ENCODE measurements at places on chromosomes 4 and X. TPM values are rescaled to one million over a fixed set of nuclear protein-coding genes. Genes with fewer than 3 reads are reported as not detected.

- no peak overlapping the region for H3K4me3 ChIP-seq
- H3K4me1 ChIP-seq = peaks cover 44% of the 10 kb centered on the region
- no peaks in the 10 kb centered on the region for H3K36me3 ChIP-seq
- H3K27me3 ChIP-seq = peaks cover 40% of the 10 kb centered on the region
- H3K27ac ChIP-seq = no peak overlapping the region
Observed at GRCh38 chr4:7196736-7197135, 4.4 kb downstream of the SORCS2 start.

GRCh38 chrX:39654183-39654925 is 443.4 kb downstream of the BCOR start:
- peaks cover 22% of the 10 kb centered on the region for H3K4me1 ChIP-seq
- no peaks in the 10 kb centered on the region for H3K36me3 ChIP-seq
- H3K27me3 ChIP-seq = peaks cover 3% of the 10 kb centered on the region

- peaks cover 28% of the 10 kb centered on the region for H3K4me1 ChIP-seq
- DNase-seq = no peak
- peaks cover 35% of the 10 kb centered on the region for H3K36me3 ChIP-seq
- H3K4me3 ChIP-seq = no peak overlapping the region
- H3K27me3 ChIP-seq = no peaks in the 10 kb centered on the region
- H3K27ac ChIP-seq = peak overlapping the region; percentile 76
Observed at GRCh38 chr4:112277705-112278448, 7.8 kb downstream of the TIFA start.

ATP2B3 gene
- total RNA-seq = 0.83 TPM

DNA sequence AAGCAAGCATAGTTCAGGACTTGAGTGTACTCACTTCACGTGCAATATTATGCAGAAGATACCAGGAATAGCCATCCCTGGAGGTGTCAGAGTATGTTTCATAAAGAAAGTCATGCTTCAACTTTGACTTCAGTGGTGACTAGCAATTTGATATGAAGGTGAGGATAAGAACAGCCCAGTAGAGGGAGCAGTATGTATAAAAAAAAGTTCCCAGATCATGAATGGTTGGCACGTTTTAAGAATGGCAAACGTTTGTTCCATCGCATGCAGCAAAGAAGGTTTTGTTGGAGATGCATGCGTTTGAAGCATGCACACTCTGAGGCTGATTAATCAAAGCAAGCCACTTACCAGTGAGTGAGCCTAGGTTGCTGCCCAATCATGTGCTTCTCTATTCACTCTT is 33.5 kb upstream of the SLITRK4 start:
- H3K27ac ChIP-seq = no peak overlapping the region
- no peaks in the 10 kb centered on the region for H3K4me1 ChIP-seq
- no peak overlapping the region for H3K4me3 ChIP-seq
- no peaks in the 10 kb centered on the region for H3K36me3 ChIP-seq

DNA sequence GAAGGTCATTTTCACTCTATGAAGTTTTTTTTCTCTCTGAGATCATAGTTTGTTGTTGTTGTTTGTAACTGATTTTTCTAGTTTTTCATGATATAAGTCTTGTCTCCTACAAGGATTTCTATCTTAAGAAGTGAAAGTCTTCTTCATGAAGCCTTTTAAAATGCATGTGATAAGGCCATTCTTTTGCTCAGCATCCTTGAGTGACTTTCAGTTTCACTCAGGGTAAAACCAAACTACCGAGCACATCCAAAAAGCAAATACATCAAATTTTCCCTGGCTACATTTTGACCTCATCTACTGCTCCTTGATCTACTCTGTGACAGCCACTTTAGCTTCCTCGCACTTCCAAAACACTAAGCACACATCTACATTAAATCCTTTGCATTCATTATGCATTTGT is 580.7 kb downstream of the KCTD8 start:
- no peaks in the 10 kb centered on the region for H3K4me1 ChIP-seq
- DNase-seq = no peak
- H3K27ac ChIP-seq = no peak overlapping the region
- peaks cover 6% of the 10 kb centered on the region for H3K36me3 ChIP-seq
- peaks cover 9% of the 10 kb centered on the region for H3K27me3 ChIP-seq
- no peak overlapping the region for H3K4me3 ChIP-seq

DNA sequence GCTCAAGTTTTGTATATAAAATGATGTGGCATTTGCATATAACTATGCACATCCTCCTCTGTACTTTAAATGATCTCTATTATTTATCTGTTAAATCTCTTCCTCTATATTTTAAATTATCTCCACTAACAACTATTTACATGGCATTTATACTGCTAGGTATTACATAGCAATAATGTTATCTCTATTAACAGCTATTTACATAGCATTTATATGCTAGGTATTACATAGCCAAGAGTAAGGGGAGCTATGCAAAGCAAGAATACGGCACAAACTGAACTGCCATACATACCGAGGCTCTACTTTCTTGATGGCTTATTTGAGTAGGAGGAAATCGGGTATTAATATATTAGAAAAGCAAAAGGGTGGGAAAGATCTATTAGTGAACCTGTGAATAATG is 12.7 kb downstream of the RPS6KA6 start:
- no peaks in the 10 kb centered on the region for H3K36me3 ChIP-seq
- no peak overlapping the region for H3K4me3 ChIP-seq
- no peak overlapping the region for H3K27ac ChIP-seq
- no peak for DNase-seq
- H3K4me1 ChIP-seq = no peaks in the 10 kb centered on the region

DNA sequence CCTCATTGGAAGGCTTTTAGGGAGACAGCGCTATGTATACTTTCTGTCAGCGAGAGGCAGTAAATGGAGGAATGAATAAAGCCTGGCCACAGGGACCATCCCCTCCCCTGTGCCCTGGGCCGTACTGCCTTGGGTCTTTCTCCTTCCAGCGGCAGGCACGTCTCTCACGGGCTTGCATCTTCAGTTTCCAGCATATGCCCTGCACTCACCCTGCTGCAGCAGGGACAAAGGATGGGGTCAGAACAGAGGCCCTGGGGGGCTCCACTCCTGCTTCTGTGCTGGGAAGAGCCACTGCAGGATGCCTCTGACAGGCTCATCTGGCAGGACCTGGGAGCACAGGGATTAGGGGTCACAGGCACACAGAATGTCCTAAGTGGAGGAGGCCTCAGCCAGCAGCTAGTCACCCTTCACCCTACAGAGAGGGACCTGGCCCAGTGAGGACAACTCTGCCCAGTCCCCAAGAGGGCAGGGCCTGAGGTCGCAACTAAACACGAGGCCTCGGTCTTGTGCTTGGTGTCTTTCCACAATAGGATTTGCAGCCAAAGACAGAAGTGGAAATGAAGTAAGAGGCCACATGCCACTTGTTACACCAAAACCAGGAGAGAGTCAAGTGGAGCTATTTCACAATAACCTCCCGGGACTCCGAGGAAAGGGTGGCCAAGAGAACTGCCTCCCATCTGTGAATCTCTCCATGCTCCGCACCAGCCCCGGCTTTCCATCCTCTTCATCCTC is 150.8 kb downstream of the AFAP1 start:
- DNase-seq = no peak
- peaks cover 20% of the 10 kb centered on the region for H3K4me1 ChIP-seq
- H3K36me3 ChIP-seq = peaks cover 44% of the 10 kb centered on the region
- no peaks in the 10 kb centered on the region for H3K27me3 ChIP-seq
- no peak overlapping the region for H3K27ac ChIP-seq

ESX1 gene
- total RNA-seq = not detected

GRCh38 chrX:69493193-69493592 is 10.9 kb upstream of the NALF2 start:
- H3K27ac ChIP-seq = no peak overlapping the region
- no peak for DNase-seq
- H3K27me3 ChIP-seq = peaks cover 26% of the 10 kb centered on the region
- H3K4me1 ChIP-seq = no peaks in the 10 kb centered on the region

UNC5C gene
- 77.9 TPM for total RNA-seq

- DNase-seq = no peak
- no peaks in the 10 kb centered on the region for H3K27me3 ChIP-seq
- H3K4me1 ChIP-seq = peaks cover 19% of the 10 kb centered on the region
- no peak overlapping the region for H3K4me3 ChIP-seq
- peaks cover 5% of the 10 kb centered on the region for H3K36me3 ChIP-seq
- H3K27ac ChIP-seq = no peak overlapping the region
Observed at GRCh38 chrX:9542761-9543111, 77.9 kb downstream of the TBL1X start.

- no peaks in the 10 kb centered on the region for H3K27me3 ChIP-seq
- H3K36me3 ChIP-seq = no peaks in the 10 kb centered on the region
- no peak overlapping the region for H3K27ac ChIP-seq
- H3K4me3 ChIP-seq = no peak overlapping the region
- H3K4me1 ChIP-seq = peaks cover 13% of the 10 kb centered on the region
Observed at GRCh38 chr4:173748353-173748752, 218.3 kb upstream of the HAND2 start.

TRPC5OS gene
- total RNA-seq = not detected

KLF8 gene
- total RNA-seq = 9.6 TPM

MAGEC2 gene
- not detected for total RNA-seq

ENPEP gene
- total RNA-seq = 11.9 TPM

DNA sequence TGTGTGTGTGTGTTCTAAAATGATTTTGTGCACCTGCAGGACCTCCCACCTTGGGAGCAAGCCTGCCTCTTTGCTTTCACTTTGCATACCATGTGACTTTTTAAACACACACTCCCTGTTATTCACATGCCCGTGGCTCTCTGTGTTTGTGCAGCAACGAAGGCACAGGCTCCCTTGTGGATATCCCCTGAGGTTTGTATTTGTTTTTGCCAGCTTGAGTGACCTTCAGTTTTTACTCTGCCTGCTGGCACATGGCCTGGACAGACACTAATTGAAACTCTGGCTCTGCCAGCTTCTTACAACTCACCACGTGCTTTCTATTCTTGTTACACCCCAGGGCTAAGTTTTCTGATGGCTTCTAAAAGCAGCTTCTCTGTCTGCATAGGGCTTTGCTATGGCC is 885.8 kb downstream of the SH3BGRL start:
- no peaks in the 10 kb centered on the region for H3K36me3 ChIP-seq
- H3K4me1 ChIP-seq = no peaks in the 10 kb centered on the region
- no peak for DNase-seq
- H3K4me3 ChIP-seq = no peak overlapping the region
- no peaks in the 10 kb centered on the region for H3K27me3 ChIP-seq
- no peak overlapping the region for H3K27ac ChIP-seq

DNA sequence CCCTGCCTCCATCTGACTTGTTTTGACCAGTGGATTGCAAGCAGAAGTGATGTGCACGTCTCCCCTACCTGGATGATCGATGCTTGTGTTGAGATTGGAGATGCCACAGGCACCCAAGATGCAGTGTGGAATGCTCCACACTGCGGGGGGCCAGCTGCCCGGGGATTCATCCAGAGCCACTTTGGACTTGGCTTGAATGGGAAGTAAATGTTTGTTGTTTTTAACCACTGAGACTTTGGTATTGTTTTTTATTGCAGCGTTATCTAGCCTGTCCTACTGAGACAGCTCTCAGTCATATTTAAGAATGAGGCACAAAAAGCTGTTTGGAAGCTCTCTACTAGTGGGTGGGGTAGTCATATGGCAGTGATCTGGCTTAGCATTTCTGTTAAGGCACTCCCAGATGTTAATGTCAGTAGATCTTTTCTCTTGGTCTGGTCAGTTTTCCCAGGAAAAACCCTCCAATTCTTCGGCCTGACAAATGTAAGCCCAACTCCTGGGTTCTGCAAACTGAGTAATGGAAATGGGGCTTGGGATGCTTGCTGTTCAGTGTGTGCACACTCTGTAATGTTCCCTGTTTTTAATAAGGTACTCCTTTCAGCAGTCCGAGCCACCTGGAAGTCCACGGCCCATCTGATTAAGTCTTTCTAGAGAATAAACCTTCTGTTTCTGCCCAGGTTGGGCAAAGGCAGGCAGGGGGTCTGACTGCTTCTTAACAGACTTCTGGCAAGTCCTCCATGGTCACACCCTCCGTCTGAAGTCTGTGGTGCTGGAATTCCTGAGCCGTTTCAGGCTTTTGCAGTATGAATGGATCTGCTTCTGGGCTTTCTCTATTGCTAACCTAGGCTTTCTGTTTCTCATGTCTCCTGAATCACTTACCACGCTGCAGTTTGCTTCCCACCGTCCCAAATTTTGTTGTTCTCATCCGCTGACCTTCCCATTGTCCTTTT is 74.8 kb downstream of the WWC2 start:
- no peak for DNase-seq
- H3K27ac ChIP-seq = peak overlapping the region; percentile 76
- H3K4me3 ChIP-seq = no peak overlapping the region
- H3K4me1 ChIP-seq = peaks cover 51% of the 10 kb centered on the region
- no peaks in the 10 kb centered on the region for H3K27me3 ChIP-seq
- H3K36me3 ChIP-seq = no peaks in the 10 kb centered on the region

RNF212 gene
- 10.9 TPM for total RNA-seq

DNA sequence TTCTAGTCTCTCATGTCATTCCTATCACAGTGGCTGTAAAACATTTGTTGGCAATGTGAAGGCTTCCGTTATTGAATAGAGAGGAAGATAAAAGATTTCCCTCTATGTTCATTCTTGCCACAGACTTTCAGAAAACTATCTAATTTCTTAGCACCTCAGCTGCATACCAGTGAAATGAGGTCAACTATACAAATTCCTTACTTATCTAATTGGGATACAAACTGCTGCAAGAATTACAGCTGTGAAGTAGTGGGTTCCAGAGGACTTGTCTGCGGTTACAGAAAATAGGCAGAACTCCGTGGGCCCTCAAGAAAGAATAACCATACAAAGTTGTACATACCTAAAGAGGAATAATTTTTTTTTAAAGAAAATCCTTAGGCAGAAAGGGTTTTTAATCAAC is 175.8 kb downstream of the PPP1R2C start:
- no peaks in the 10 kb centered on the region for H3K4me1 ChIP-seq
- H3K27ac ChIP-seq = no peak overlapping the region
- no peaks in the 10 kb centered on the region for H3K36me3 ChIP-seq
- DNase-seq = no peak
- H3K4me3 ChIP-seq = no peak overlapping the region
- no peaks in the 10 kb centered on the region for H3K27me3 ChIP-seq

DRD5 gene
- total RNA-seq = 0.09 TPM

GRCh38 chr4:4593596-4594284 is 51.9 kb upstream of the STX18 start:
- DNase-seq = no peak
- H3K4me3 ChIP-seq = no peak overlapping the region
- H3K4me1 ChIP-seq = no peaks in the 10 kb centered on the region
- no peaks in the 10 kb centered on the region for H3K27me3 ChIP-seq
- H3K36me3 ChIP-seq = peaks cover 27% of the 10 kb centered on the region

DNA sequence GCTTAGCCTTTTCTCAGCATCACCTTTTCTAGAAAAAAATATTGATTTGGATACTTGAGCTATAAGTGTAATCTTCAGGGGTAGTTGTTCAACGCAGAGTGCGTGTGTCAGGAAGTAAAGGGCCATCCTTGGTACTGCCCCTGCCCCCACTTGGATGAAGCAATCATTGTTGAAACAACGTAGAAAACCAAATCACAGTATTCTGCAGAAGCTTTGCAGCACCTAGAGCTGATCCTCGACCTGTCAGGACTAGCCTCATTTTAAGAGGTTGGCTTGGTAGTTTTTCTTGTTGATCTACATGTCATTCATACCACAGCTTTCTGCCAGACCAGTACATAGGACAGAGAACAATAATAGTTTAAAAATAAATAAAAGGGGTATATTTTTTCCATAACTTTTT is 65.3 kb upstream of the MYOZ2 start:
- no peaks in the 10 kb centered on the region for H3K27me3 ChIP-seq
- DNase-seq = no peak
- no peak overlapping the region for H3K27ac ChIP-seq
- no peak overlapping the region for H3K4me3 ChIP-seq
- peaks cover 21% of the 10 kb centered on the region for H3K4me1 ChIP-seq
- peaks cover 12% of the 10 kb centered on the region for H3K36me3 ChIP-seq

KLKB1 gene
- not detected for total RNA-seq

GRCh38 chr4:83393908-83394307 is 59.3 kb upstream of the HPSE start:
- peaks cover 6% of the 10 kb centered on the region for H3K36me3 ChIP-seq
- no peaks in the 10 kb centered on the region for H3K27me3 ChIP-seq
- H3K4me3 ChIP-seq = no peak overlapping the region
- H3K4me1 ChIP-seq = peaks cover 15% of the 10 kb centered on the region

All from mesothelial cell of epicardium (in vitro differentiated cells).